ENCODE measurements at places on chromosomes 2 and 18. TPM values are rescaled to one million over a fixed set of nuclear protein-coding genes. Genes with fewer than 3 reads are reported as not detected.

- no peak for DNase-seq
Measured at GRCh38 chr18:79302120-79302519, 93.6 kb upstream of the NFATC1 start.

DNA sequence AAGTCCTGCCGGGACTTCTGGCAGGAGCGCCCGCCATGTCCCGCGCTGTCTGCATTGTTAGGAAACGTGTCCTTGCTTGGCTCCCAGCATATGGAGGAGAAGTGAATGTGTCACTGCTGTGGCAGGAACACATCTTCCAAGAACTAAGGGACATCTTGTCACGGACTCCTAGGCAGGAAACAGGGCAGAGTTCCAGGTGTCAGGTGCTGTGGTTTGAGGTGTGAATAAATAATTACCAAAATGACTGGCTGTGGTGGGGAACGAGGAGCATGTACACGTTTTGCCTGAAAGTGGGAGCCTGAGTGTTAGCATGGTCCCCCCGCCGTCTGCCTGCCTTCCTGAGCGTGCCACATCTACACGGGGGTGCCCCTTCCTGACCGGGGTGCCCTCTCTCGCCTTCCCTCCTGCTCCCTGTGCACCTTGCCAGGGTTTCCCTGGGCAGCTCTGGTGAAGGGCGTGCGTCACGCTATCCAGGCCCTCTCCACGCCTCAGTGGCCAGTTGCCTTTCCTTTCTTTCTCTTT is 237.5 kb downstream of the LDLRAD4 start:
- DNase-seq: peak; percentile 45

DNA sequence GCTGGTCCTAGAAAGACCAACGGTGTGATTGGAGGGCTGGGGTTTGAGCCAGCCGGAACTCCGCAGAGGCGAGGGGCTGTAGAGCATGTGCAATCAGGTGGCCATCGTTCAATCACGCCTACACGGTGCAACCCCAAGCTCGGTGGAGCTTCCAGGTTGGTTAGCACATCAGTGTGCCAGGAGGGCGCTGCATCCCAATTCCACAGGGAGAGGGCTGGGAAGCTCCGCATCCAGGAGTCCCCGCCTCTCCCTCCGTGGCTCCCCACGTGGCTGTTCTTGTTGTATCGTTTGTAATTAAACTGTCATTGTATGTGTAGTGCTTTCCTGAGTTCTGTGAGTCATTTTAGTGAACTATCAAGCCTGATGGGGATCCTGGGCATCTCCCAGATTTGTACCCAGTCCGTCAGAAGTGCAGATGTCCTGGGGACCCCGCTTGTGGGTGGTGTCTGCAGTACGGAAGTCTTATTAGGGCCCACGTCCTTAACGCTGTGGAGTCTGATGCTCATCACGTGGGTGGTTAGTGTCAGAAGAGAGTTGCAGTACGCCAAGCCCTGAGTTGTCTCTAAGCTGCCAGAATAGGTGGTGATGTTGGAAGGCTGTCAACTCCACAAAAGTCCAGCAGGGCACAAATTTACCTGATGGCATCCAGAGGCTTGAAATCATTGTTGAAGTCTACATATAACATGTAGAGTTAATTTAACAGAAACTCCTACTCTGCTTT is 20.6 kb upstream of the AMMECR1L start:
- no peak for DNase-seq

DNA sequence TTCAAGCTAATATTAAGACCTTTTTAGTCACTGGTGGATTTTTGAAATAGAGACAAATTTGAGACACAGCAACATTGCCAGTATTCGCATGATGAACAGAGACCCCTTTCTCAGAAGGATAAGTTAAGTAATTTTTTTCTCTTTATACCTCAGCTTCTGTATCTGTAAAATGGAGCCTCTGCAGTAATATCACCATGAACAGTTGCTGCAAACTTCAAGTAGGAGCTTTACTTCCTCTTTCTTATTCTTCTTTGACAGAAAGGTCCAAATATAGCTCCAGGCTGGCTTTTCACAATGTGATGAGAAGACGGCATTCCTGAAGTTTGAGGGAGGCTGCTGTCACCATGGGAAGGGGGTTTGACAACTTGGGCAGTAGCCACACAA is 158.7 kb downstream of the TDRD15 start:
- no peak for DNase-seq

- DNase-seq: no peak
Measured at GRCh38 chr18:6487968-6488367, 73.3 kb upstream of the L3MBTL4 start.

DNA sequence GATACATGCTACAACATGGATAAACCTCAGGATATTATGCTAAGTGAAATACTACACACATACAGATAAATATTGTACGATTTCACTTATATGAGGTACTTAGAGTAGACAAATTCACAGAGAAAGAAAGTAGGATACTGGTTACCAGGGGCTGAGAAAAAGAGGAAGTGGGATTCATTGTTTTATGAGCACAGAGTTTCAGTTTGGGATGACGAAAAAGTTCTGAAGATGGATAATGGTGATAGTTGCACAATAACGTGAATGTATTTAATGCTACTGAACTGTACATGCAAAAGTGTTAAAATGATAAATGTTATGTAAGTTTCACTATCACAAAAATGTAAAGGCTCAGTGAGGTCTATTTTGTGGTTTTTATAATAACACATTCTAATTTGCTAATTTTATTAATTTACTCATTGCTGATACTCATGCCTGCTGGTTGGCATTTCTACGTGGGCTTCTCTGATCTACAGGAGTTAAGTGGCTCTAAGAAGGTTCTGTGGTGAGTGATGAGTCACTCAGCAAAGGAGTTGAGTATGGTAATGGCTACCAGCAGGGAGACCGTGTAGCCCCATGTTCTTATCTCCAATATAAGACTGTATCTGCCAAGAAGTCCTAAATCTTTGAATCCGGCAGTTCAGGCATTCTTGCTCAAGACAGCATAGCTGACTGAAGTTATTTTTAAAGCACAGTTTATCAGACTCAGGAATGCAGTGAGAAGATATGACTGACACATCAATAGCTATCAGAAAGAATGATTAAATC is 41.1 kb downstream of the UPP2 start:
- no peak for DNase-seq

DNA sequence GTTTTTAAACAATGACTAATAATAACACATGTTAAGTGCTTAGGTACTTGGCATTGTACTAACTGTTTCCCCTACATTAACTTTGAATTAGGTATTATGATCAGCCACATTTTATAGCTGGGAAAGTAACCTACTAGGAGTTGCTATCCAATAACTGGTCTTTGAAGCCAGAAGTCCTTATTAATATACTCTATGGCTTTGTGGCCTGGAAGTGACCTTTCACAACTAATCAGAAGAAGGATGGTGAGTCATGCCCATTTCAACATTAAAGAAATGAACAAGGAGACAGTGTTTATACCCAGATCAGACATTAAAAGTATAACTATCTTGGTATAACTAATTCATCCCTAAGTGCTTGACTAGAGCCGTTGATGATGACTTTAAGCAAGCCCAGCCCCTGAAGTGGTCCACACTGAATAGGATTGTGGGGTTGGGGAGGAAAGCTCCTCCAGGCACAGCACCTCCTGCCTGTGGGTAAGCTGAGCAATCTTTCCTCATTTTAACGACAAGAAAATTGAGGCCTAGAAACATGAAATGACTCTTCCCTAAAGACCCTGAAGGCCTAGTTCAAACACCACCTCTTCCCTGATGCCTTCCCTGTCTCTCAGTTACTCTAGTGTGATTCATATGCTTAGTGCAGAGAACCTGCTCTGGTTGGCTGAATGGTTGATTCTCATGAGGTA is 71.6 kb upstream of the RFX8 start:
- no peak for DNase-seq

DNA sequence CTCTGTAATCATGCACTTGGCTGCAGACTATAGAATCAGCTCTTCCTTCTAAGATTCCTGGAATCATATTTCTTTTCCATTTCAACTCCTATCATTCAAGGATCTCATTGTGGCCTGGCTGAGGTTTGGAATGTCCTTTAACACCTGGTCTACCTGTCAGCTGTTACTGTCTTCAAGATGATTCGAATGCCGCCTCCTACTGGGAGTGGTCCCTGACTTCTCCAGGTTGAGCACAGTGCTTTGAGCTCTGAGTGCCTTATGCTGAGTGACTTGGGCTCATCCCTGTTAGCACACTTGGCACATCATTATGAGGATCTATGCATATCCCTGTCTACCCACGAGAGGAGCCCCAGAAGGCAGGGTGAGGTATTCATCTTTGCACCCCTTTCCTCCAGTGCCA is 87.6 kb downstream of the MARCHF4 start:
- no peak for DNase-seq

GRCh38 chr2:216618785-216619184 is 14.4 kb upstream of the IGFBP2 start:
- DNase-seq: no peak

DNA sequence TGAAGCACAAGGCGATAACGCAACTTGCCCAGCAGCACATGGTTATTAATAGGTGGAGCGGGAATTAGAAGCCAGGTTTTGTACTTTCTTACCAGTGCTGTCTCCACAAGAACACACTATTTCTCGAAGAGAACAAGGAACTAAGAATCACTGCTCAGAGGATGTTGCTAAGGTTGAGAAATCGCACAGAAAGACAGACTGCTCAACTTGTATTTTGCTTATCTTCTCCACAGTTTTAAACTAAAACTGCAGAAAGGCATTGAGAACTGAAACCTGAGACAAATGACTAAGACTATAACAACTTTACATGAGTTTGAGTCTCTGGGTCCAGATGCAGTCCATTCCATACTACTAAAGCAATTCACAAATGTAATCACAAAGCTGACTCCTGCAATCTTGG is 6.2 kb downstream of the PRKD3 start:
- no peak for DNase-seq

DNA sequence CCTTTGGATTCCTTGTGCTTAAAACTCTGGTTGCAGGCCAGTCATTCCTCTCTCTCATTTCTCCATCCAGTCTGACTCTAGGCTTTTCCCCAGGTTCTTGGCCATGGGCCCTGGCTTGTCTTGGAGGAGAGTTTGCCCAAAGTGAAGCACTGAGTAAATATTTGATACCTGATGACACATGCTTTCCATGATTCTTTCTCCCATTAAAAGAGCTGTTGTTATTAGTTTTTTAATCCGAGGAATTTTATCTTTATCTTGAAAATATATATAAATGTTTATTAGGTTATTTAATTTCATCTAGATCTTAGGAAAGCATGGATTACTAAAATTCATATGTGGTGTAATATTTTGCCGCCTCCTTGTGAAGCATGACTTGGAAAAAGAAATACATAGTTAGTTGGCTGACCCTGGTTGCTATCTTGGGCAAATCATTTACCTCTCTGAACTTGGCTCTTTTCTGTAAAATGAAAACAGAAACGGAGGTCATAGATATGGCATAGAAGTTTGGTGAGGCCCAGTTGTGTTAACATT is 650.1 kb downstream of the SLC4A3 start:
- peak; percentile 60 for DNase-seq

ARHGEF33 gene
- total RNA-seq: 0.10 TPM

SLC16A14 gene
- 4.0 TPM for total RNA-seq

MERTK gene
- total RNA-seq: 5.0 TPM

SLC39A6 gene
- 13.4 TPM for total RNA-seq

Data from left ventricle myocardium superior (tissue), 1 donor.